Foreskin fibroblast (primary cell): ENCODE measurements at places on chromosomes 13 and 19.

- DNase-seq, result no peak
Measured at GRCh38 chr13:113860051-113860664, 3.7 kb downstream of the GAS6 start.

- no peak for DNase-seq
Measured at GRCh38 chr19:55223291-55224037, 5.1 kb downstream of the TMEM86B start.

DNA sequence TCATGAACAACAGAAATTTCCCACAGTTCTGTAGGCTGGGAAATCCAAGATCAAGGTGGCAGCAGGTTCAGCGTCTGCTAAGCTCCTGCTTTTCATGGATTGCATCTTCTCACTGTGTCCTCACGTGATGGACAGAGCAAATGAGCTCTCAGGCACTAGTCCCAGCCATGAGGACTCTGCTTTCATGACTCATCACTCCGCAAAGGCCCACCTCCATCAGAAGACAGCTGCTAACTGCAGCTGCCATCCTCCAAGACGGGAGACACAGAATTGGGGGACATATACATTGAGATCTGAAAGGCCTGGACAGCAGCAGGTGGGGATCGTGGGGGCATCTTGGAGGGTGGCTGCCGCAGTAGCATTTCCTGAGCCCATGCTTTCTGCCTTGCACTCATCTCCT is 44.4 kb upstream of the SPATA13 start:
- no peak for DNase-seq

GRCh38 chr13:109738298-109738746 is 48.1 kb downstream of the IRS2 start:
- DNase-seq, result no peak

- peak; percentile 94 for DNase-seq
Measured at GRCh38 chr13:102721800-102722231, 27.0 kb upstream of the METTL21C start.

GRCh38 chr19:1683869-1684572 is 31.6 kb upstream of the TCF3 start:
- no peak for DNase-seq

- DNase-seq, result no peak
Measured at GRCh38 chr13:108226184-108226583, 8.0 kb downstream of the ABHD13 start.

- no peak for DNase-seq
Measured at GRCh38 chr13:49216334-49216733, 3.8 kb upstream of the MLNR start.

- peak; percentile 94 for DNase-seq
Measured at GRCh38 chr19:850221-850978, 1.7 kb upstream of the ELANE start.
